ENCODE measurements at places on chromosomes 7 and 10.
A peak's percentile ranks its signal among the peaks of the same experiment; 100 is the strongest.

GRCh38 chr10:71395621-71396020, 1.1 kb upstream of the CDH23 start:
- no peak for DNase-seq

- no peak for DNase-seq
Measured at GRCh38 chr10:107847620-107848019, 683.1 kb upstream of the SORCS1 start.

GRCh38 chr10:42781893-42782445, 626 bp upstream of the BMS1 start:
- no peak for DNase-seq

GRCh38 chr7:68014031-68014736, 1017.6 kb downstream of the TYW1 start:
- DNase-seq: no peak

GRCh38 chr10:105023211-105024111, 382.4 kb downstream of the SORCS3 start:
- no peak for DNase-seq

GRCh38 chr7:152760854-152761748, 1.5 kb downstream of the ACTR3B start:
- DNase-seq: no peak

GRCh38 chr7:74175340-74175739, 1.2 kb downstream of the EIF4H start:
- DNase-seq: no peak

GRCh38 chr10:30752481-30752881, 122.9 kb upstream of the LYZL2 start:
- DNase-seq: no peak

DNA sequence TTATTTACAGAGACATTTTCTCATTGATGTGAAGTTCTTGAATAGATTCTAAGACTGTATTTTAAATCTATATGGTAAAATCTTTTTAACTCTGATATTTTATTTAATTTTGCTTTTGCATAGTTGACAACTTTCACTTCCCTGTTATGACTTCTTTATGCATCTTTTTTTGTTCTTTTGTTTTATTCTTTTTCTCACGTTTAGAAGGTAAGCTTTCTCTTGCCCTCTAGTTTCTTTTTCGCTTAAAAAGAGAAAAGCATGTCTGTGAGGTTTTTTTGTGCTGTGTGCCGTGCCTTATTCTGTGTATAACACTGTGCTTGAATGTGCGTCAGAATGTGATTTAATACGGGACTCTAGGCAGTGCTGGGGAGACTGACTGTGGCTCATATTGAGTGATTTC, 74.7 kb downstream of the AP3M1 start:
- no peak for DNase-seq

GRCh38 chr7:101884671-101885596, 67.5 kb downstream of the CUX1 start:
- no peak for DNase-seq

DNA sequence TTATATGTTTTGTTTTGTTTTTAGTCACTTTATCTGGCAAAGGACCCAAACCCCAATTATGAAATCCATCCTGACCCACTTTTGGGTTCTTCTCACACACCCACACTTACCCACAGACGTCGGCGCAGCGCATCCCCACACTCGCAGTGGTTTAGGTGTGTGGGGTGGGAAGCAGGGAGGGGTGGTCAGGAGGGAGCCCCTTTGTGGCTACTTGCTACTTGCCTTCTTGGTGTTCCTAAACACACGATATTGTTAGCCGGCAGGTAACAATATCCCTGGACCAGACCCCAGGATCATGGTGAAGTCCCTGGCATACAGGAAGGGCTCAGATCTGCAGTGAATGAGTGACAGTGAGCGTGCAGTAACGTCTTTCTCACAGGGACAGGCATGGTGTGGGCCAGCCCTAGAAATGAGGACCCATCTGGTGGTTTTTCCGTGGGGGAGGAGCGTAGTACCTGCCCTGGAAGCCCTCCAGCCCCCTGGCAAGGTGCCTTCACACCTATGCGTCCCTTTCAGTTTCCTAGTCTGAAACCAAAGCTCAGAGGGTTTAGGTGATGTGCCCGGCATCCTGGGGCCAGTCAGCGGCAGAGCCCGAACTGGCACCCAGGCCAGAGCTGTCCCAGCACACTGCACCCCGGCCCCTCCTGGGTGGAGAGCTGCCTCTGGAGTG, 4.4 kb downstream of the SPOCK2 start:
- DNase-seq: peak; percentile 58

DNA sequence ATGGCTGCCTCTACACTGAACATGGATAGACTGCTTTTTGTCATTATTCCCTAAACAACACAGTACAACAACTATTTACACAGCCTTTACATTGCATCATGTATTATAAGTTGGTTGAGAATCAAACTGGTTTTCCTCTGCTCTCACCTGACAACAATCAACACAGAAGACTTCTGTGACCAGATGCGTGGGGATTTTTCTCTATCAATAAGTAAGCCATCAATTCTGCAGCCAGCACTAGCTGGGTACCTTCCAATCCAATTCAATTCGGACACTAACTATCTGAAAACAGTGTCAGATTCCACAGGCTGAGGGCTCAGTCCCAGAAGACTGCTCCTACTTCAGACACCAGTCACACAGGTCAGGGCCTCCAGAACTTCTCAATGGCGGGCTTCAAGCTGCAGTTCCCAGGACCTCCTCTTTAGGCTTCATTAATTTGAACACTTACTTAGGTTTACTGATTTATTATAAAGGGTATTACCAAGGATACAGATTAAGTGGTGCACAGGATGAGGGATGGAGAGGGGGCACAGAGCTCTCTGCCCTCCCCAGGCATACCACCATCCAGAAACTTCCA, 36.4 kb upstream of the ASL start:
- no peak for DNase-seq

DNA sequence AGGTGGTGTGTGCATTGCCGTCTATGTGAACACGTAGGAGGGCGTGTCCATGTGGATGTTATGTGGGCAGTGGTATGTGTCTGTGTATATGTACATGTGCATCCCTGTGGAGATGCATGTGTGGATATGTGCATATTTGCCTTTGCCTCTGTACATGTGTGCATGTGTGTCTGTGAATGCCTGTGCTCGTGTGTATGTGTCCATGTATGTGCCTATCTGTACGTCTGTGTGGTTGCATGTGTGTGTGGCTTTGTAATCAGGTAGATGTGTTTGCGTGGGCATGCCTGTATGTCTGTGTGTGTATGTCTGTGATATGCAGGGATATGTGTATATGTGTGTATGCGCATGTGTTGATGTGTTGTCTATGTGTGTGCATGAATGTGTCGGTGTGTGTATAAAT, 19.7 kb downstream of the ADCY1 start:
- no peak for DNase-seq

DNA sequence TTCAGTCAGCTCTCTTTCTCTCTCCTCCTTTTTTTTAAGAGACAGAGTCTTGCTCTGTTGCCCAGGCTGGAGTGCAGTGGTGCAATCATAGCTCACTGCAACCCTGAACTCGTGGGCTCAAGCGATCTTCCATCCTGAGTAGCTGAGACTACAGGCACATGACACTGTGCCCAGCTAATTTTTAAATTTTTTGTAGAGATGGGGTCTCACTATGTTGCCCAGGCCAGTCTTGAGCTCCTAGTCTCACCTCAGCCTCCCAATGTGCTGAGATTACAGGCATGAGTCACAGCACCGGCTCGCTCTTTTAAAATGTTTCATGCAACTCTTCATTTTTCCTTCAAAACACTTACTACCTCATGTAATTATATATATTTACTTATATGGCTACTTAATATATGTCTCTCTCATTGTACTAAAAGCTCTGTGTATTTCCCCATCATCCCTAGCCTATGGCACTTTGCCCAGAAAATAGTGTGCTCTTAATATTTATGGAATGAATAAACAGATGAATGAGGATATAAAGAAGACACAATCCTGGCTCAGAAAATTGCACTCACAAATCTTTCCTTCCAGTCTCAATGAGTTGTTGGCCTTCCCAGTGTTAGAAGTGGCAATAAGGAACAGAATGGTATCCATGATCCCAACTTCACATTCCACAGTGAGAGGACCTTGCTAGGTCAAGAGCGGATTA, 33.9 kb downstream of the EBLN1 start:
- no peak for DNase-seq

- no peak for DNase-seq
Measured at GRCh38 chr7:1912593-1913465, 242.8 kb downstream of the ELFN1 start.

GRCh38 chr7:27515933-27516332, 146.8 kb downstream of the HIBADH start:
- DNase-seq: no peak

DNA sequence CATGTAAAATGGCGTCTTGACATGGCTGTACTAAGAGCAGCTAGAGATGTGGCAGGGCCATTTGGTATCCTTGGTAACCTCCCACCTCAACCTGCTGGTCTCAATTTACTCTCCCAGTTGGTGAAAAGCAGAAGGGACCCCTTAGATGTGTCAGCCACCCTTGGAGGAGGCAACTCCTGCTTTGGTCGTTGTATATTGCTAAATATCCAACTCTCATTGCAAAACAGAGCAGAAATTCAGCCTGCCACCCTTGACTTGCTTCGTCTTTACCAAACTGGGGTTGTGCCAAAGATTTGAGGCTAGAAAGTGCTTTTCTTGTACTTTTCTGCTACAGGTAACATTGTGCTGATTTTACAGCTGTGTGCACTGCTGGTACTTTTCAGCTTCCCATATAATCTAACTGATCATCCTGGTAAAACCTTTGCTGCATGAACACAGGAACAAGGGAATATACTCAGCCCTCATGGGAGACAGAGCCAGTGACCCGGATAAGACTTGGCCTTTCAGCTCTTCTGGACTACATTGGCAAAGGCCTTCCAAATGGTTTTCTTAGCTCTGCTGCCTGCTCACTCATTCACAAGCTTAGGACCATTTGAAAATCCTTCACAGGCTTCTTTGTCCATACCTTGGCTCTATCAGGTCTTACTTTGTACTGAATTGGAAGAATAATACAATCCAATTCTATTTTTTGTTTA, 2.2 kb upstream of the VSTM4 start:
- DNase-seq: no peak

- DNase-seq: no peak
Measured at GRCh38 chr10:110852255-110852896, 19.4 kb upstream of the PDCD4 start.

- DNase-seq: no peak
Measured at GRCh38 chr10:59635502-59636290, 74.0 kb downstream of the SLC16A9 start.

DNA sequence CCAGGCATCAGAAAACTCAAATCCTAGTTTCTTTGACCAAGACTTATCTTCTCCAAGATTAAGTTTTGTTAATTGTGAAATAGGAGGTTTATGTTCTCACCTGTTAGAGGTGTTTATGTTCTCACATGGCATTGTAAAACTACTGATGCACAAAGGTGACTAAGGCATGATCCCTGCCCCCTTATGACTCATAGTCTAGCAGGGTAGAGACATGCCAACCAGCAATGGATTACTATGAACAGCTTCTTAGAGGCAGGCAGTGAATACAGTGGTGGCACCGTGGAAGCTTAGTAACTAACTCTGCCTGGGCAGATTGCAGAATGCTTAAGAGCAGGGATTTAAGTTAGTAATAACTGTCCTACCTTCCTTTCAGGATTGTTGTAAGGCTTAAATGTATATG, 400.9 kb downstream of the SORCS3 start:
- no peak for DNase-seq

DNA sequence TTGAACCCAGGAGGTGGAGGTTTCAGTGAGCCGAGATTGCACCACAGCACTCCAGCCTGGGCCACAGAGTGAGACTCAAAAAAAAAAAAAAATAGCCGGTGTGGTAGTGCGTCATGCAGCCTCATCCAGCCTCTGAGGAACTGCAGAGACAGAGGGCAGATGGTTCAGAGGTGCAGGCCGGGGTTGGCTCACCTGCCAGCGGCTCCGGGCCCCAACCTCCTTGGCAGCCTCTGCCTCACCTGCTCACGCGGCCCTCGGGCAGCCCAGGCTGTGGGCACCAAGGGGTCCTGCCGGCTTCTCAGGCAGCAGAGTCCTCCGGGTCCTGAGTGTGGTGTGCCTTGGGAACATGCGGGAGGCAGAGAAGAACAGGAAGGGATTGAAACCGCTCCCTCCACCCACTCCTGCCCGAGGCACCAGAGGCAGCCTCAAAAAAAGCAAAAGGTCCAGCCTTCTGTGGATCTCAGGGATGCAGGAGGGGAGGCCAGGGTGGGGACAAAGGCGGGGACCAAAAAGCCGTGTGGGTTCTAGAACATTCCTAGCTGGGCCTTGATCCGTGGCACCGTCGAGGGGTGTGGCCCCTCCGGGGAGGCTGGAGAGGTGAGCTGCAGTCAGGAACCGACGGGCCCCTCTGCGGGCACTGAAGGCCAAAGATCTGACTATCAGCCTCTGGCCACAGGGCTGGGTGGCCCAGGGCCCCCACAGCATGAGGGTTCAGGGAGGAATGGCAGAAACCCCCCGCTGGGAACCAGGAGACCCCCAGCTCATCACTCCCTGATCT, 55.4 kb upstream of the DNAJB6 start:
- no peak for DNase-seq

GRCh38 chr7:135924302-135924701, 52.9 kb downstream of the MTPN start:
- DNase-seq: no peak

DNA sequence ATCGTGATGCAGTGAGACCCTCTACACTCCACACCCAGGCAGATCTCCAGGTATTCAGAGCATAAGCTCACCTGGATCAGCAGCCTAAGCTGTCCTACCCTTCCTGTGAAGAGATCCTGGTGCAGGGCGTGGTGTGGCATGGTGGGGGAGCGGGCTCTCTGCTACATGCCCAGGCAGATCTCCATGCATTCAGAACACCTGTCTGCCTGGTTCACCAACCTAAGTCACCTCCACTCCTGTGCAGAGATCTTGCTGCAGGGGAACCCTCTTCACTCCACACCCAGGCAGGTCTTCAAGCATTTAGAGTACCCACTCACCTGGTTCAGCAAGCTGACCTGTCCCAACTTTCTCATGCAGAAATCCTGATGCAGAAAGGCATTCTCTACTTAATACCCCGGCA, 394.4 kb upstream of the SEMA3A start:
- no peak for DNase-seq

GRCh38 chr7:147411096-147411495, 1179.5 kb upstream of the C7orf33 start:
- DNase-seq: no peak

DNA sequence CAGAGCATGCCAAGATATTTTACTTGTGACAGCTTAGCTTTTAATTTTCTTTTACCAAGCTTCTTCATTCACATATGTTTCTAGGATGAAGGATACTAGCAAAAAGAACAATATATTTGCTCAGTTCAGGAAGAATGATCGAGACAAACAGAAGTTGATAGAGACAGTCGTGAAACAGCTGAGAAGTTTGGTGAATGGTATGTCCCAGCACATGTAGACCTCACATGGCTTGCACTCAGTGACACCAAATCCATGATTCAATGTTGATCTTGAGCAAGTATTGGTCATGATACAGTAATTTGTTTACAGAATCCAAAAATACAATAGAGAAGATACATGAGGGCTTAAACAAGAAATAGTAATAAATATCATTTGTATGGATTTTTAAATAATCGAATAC, 2.5 kb upstream of the CYP26C1 start:
- no peak for DNase-seq

Measured in stimulated activated CD4-positive, alpha-beta T cell treated with anti-CD3 and anti-CD28 coated beads, Interleukin-15, amount 100 ng/mL, for 1 hour (primary cell).